Progenitor cell of endocrine pancreas (in vitro differentiated cells): ENCODE measurements at places on chromosomes 3 and 15.

- DNase-seq = no peak
These were observed 56.9 kb downstream of the TJP1 start for GRCh38 chr15:29765234-29765841.

- no peak for DNase-seq
These were observed 87.2 kb upstream of the XCR1 start for GRCh38 chr3:46114323-46114988.

DNA sequence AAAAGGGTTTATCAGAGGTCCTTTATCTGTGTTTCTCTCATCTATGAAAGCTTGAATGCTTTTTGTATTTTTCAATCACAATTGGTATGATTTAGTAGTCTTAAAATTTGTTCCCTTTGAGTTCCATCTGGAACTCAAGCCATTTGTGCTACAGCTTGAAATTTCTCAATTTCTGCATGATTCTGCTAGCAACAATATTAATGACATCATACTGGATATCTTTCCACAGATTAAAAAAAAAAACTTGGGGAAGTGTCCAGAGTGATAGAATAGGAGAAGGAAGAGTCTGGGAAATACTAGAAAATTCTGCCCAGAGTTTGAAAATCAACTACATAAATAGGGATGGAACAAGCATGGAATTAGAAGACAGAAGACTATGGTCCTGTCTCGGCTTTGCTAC is 9.3 kb upstream of the FBN1 start:
- no peak for DNase-seq

- DNase-seq = no peak
These were observed 208.0 kb upstream of the EOMES start for GRCh38 chr3:27930052-27930602.

DNA sequence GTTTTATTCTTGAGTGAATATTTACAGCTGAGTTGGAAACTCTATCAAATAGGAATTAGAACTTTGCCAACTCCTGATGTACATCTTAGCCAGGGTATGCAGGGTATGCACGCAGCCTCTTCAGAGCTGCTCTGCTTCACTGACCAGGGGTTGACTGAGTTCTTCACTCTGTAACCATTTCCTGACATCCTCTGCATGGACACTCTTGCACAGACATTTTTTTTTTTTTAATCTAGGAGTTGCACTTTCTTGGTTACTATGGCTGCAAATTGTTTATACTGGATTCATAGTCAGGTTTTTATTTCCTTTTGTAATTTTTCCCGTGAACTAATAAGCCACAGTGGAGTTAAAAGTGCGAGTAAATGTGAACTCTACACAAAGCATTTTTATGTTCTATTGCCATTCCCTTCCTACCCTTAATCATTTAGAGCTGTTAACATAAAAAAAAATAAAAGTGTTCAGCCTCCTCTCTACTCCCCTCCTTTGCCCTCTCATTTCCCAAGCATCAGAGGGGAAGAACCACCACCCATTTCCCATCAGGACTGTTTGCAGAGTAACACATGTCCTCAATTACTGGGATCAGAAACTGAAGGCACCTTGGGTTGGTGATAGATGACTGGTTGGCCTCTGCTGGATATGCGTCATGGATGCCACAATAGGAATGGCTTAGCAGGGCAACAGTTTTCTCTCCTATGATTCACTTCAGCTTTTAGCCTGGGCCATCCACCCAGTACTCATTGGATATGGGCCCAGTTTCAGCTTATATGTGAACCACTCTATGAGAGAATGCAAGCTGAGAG is 54.0 kb downstream of the DUT start:
- DNase-seq = no peak

DNA sequence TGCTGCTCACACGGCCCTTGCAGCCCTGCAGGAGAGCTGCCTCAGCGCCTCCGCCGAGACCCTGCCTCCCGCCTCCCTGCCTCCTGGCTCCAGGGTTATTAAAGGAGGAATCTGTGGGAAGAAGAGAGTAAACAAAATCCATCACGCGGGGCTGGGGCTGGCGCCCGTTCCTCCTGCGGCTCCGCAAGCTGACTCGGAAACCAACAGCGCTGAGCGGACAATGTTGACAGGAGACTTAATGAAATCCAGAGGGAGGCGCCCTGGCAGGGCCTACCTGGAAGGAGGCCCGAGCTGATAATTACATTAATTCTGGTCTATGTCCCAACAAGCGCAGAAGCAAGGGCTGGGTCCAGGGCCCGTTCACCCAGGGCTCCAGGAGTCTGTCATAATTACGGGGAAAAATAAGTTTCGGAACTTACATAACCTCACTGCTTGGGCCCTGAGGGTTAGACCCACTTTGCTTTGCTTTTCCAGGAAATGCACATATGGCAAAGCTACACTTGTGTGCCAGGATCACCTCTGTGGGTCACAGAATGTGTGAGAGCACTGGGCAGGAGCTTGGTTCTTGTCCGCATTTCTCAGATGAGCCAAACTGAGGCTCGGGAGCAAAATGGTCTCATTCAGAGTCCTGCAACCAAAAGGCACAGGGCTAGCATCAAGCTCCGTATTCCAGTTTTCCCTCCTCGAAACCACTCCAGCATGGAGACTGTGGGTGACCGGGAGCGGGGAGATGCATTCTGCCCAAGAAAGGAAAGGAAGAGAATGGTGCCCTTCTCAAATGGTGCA is 43.8 kb upstream of the SLC6A6 start:
- no peak for DNase-seq

DNA sequence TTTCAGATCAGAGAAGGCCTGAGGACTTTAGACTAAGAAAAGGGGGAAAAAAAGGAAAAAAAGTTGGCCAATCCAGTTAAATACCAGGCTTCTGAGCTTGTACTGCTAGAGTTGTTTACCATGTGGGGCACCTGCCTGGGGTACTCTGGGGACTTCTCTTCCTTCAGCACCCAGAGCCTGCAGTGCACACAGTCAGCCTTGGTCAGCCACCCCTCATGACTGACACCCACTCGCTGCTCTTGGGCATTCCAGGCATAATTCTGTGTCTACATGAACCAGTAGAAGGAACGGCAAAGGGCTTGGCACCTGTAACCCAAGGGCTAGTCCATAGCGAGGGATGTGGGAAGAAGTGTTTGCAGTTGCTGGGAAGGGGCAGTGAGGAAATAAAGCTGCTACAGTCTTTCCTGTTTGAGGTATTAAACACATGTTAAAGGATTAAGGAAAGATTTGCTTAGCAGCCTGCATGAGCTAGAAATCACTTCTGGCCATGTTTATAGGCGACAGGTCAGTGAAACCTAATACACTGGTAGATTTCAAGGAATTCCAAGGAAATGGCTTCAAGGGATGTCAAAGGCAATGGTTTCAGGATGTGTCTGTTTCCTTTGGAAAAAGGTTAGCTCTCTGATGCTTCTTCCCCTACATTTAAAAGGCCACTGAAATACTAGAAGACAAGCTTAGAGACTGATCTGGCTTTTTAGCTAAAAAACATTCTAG is 232.5 kb downstream of the CHST2 start:
- DNase-seq = no peak

- no peak for DNase-seq
These were observed 667.0 kb downstream of the NR2F2 start for GRCh38 chr15:96997538-96997937.

- DNase-seq = no peak
These were observed 4.3 kb upstream of the NR1D2 start for GRCh38 chr3:23940775-23941174.

DNA sequence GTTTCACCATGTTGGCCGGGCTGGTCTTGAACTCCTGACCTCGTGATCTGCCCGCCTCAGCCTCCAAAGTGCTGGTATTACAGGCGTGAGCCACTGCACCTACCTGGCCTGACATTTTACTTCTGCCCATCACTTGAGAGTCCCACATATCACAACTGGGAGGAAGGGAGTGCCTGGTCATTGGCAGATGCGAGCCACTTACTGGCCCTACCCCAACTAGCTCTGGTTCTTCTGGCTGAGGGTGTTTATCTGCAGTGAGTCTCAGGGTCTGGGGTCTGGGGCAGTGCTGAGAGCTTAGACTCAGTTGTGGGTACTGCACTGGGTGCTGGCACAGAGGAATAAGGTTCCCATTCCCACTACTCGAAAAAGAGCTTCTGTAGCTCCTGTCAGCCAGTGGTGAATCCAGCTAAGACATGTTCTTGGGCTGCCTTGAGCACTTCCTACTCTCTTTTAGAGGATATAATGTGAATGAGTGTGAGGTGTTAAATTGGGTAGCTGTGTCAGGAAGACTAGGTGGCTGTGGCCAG is 30.2 kb downstream of the DAG1 start:
- DNase-seq = no peak

GRCh38 chr3:74842649-74843048 is 228.2 kb upstream of the CNTN3 start:
- DNase-seq = no peak

DNA sequence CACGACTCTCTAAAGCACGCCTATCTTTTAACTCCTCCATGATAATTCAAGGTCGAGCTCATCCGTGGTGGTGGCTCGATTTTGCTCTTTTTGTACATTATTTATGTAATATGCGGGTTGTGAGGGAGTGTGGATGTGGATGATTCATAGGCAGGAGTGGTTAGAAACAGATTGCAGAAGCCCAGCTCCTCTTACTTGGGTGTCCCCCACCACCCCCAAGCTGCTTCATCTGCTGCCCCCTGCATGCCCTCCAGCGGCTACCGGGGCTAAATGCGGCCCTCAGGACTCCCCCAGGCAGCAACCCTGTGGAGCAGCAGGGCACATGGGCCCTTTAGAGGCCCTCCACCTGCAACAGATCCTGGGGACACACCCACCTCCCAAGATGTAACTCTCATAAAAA is 111.5 kb upstream of the SELENOK start:
- DNase-seq = no peak

DNA sequence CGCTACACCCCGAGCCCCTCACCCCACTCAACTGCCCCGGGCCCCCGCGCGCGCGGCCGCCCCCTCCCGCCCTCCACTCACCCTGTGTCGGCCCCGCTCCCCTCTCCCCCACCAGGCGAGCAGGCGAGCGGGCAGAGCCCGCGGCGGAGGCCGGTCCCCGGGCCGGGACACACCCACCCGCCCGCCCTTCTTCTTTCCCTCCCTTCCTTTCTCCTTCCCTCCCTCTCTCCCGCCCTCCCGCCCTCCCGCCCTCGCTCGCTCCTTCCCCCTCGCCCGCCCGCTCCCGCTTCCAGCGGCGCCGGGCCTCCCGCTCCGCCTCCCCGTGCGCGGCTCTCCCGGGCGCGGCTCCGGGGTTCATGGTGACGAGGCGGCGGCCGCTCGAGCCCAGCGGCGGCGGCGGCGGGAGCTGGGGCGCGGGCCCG is at the start of gene CTDSPL:
Gene CTDSPL (plus strand): TSS at position 261 of the 422 bp plus-strand sequence. CDS start 320 bp downstream, outside the sequence.
- peak; percentile 24 for DNase-seq

DNA sequence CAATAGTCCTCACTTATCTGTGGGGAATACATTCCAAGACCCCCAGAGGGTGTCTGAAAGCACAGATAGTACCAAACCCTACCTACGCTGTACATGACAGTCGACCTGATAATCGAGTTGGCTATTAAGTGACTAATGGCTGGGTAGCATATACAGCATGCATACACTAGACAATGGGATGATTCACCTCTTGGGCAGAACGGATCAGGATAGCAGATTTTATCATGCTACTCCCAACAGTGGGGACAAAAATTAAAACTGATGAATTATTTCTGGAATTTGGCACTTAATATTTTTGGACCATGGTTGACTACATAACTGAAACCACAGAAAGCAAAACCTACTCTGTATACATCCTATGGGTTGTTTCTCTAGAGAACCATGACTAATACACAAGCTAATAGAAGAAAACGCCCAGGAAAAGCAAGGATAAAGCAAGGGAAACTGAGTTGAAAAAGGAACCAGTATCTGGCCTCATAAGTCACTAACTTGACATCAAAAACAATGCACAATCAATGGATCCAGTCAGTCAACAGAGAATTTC is 15.5 kb downstream of the ATG3 start:
- DNase-seq = no peak

- DNase-seq = no peak
These were observed 121.4 kb downstream of the KLF13 start for GRCh38 chr15:31447931-31448634.

DNA sequence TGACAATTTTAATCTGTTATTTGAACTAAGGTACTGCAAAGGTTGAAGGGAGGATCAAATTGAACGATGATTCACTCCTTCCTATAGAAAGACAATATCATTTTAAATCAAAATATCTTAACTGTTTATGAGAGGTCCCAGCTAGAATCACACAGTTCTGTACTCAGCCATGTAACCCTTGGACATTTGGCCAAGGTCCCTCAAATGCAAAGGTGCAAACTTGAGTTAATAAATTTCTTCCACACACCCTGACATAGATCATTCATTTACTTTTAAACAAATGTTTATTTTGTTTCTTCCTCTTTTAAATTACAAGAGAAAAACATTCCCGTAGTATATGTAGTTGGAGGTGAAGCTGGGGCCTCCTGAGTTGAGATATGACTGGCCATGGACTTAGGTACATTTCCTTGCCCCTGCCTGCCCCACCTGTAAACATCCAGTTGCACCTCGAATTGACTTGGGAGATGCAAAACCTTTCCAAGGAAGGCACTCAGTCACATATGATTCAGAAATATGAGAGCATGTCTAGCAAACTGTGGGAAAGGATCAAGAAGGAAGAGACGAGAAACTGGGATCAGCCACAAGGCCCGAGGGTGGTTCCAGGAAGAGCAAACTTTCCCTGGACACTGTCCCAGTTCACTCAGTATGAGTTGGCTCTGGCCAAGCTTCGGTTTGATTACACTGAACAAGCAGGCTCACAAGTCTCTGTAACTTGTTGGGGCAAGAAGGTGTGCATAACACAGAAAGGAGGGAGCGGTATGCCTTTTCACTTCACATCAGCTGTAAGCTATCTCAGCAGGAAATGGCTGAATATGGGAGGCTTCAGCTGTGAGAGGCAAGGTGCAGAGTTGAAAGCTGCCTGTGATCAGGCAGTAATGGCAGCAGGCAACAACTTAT is 6.7 kb downstream of the TNFSF10 start:
- no peak for DNase-seq

DNA sequence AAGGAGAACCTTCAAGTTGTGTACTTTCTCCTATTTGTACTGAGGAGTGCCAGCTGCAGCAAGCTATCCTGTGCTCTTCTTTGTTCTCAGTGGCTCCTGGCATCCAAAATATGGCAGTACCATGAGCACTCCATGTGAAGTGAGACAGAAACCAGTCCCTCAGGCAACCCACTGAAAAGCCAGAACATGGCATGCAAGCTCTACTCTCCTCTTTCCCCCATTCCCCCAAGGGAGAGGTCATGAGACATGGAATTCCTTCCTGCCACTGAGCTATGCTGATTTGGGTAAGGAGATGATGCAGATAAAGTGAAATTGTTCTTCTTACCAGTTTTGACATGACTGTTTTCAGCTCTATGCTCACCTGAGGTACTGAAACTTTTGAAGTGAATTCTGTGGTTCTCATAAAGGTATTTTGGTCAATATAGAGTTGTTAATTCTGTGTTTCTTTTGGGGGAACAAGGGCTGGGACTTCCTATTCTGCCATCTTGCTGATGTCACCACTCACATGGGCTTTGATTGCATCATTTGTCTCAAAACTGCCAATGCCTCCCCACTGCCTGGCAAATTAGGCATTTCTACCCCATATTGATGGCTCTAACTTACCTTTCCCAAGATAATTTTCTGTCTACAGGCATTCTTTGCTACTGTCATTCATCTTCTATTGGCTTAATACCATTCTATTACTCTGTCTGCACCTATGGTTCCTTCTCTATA is 22.8 kb upstream of the CEP152 start:
- no peak for DNase-seq
